ENCODE measurements at places on chromosomes 2 and 18.

GRCh38 chr2:118089139-118089800 is 999 bp downstream of the INSIG2 start:
- peak; percentile 31 for DNase-seq

DNA sequence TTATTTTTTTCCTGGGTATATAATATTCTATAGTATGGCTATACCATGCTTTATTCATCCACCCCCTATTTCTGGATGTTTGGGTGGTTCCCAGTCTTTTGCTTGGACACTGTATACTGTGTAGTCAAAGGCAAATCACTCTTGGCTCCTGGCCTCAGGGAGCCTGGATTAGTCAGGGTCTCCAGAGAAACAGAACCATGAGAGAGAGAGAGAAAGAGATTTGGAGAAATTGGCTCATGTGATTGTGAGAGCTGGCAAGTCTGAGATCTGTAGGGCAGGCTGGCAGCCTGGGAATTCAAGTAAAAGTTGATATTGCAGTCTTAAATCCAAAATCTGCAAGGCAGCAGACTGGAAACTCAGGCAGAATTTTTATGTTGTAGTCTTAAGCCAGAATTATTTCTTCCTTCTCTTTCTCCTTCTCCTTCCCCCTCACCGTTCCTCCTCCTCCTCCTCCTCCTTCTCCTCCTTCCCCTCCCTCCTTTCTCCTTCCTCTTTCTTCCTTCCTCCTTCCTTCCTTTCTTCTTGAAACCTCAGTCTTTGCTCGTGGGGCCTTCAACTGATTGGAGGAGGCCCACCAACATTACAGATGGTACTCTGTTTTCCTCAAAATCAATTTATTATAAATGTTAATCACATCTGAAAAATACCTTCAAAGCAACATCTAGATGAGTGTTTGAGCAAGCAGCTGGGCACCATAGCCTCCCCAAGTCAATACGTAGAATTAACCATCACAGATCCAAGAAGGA is 33.0 kb downstream of the CTIF start:
- no peak for DNase-seq

DNA sequence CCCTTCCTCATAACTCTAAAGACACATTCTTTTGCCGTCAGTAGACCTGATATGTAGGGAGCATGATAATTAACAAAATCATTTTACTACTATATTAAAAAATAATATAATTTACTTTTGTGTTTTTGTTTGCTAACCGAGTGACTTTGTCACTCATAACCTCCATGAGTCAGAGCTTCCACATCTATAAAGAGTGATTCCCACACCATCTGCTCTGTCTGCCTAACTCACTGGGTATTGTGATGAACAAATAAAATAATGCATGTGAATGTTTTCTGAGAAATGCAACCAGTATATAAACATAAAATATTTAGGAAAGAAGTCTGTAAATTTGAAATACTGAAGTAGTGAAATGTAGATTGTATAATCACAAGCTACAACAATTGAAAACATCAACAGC is 123.4 kb upstream of the DSEL start:
- DNase-seq, result no peak

- DNase-seq, result no peak
Observed at GRCh38 chr2:17605696-17606095, 65.2 kb downstream of the VSNL1 start.

DNA sequence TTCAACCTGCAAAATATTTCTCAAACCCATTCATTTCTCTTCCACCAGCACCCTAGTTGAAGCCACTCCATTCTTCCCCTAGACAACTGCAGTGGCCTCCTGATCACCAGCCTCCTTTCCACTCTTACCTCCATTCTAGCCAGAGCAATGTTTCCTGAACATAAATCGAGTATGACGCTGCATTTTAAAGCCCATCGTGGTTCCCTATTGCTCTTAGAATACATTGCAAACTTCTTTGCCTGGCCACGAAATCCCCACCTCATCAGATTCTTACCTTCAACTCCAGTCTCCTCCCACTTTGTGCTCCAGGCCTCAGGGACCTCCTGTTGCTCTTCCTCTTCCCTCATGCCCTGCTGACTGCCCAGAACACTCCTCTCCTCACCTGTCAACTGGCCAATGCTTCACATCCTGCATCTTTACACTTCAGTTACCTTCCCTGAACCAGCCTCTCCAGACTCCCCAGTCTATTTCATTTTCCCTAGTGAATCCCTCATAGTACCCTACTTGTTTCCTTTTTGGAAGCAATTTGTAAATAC is 176.5 kb upstream of the CTAGE1 start:
- no peak for DNase-seq
